Inflammatory macrophage (primary cell): ENCODE measurements at places on chromosomes 2 and 18.

GRCh38 chr2:39150890-39151497, 30.1 kb upstream of the SOS1 start:
- DNase-seq, result no peak

DNA sequence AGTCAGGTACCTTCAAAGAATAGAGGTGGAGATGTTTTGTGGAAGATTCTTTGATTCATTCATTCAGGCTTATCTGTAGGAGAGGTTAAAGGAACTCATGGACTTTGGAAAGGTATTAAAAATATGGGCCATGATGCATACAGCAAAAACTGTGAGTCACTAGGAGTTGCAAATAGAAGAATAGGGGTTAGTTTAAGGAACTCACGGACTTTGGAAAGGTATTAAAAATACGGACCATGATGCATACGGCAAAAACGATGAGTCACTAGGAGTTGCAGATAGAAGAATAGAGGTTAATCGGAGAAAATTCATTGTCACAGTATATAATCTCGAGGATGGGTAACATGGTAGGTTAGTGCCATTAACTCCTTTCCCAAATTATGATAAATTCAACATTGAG, 41.2 kb downstream of the SLC9A2 start:
- no peak for DNase-seq

GRCh38 chr2:107585851-107586250, 240.8 kb upstream of the RGPD4 start:
- no peak for DNase-seq

GRCh38 chr2:203997481-203997880, 60.9 kb downstream of the ICOS start:
- DNase-seq, result no peak

DNA sequence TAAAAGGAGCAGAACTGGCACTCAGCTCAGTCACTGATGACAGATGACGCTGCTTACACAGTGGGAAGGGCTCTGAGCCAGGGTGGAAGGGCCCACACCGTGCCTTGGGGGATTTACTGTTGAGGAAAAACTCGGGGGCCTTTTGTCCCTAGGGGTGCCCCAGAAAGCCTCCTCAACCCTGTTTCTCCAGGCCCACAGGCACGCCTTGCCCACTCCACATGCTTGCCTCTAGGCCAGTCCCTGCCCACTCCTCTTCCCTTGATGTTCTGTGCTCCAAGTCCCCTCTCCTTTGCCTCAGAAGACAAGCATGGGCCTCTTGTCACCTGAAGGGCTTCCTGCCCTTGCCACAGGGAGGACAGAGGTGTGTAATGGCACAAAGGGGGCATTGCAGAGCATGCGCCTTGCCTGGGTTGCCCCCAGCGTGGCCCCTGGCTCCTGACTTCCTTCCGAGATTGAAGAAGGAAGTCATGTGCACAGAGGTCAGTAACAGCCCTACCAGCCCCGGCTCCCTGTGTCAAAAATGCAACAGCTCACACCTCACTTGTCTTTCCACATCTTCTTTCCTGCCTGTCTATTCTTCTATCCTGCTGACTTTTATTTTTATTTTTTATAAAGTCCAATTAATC, 65.1 kb downstream of the LIPG start:
- no peak for DNase-seq

DNA sequence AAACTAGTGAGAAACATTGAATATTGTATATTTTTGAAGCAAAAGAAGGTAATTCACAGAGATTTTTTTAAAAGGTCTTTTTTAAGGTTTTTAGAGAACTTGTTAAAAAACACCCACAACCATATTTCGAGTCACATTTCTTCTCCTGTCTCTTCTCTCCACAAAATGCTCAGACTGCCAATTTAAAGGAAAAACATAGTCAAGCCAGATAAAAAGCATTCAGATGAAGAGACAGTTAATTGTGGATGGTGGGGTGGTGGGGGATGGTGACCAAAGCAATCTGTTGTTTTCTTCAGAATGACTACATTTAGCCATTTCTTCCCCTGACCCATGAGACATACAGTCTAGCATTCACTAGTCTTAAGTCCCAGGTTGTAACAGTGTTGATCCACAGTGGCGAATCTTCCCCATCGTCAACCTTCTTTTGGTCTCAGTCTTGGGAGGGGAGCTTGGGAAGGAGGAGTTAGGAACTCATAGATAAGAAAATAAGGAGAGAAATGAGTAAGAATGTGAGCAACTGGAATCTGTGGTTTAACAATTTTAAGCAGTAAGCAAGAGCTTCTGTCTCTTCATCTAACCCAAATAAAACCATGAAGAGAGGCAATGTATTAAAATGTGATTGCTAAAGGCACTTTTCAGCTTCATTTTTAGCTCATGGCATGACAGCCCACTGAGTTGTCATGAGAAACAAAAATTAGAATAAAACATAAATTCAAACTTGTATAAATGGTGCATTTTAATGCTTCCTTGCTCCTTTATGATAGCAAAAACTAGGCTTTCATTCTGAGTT, 413.7 kb upstream of the FSHR start:
- DNase-seq, result no peak

- DNase-seq, result no peak
Measured at GRCh38 chr2:27494944-27495554, at the start of gene FNDC4. Gene FNDC4 (minus strand): TSS chr2:27495200. CDS start chr2:27494679, 521 bp downstream.

GRCh38 chr2:213080969-213081617, 70.3 kb downstream of the IKZF2 start:
- no peak for DNase-seq

GRCh38 chr2:50749216-50749615, 282.7 kb downstream of the NRXN1 start:
- no peak for DNase-seq

DNA sequence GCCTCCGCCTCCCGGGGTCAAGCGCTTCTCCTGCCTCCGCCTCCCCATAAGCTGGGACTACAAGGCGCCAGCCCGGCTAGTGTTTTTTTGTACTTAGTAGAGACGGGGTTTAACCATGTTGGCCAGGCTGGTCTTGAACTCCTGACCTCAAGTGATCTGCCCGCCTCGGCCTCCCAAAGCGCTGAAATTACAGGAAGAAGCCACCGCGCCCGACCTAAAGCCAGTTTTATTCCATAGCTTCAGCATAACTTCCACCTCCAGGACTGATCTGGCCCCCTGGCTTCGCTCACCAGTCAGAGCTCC, 783 bp upstream of the TXNL4A start:
- no peak for DNase-seq

GRCh38 chr18:3566851-3567250, 116.9 kb downstream of the TGIF1 start:
- no peak for DNase-seq
